ENCODE measurements at places on chromosomes 7 and 10.

- DNase-seq: no peak
Measured at GRCh38 chr10:722281-723060, 33.0 kb upstream of the DIP2C start.

DNA sequence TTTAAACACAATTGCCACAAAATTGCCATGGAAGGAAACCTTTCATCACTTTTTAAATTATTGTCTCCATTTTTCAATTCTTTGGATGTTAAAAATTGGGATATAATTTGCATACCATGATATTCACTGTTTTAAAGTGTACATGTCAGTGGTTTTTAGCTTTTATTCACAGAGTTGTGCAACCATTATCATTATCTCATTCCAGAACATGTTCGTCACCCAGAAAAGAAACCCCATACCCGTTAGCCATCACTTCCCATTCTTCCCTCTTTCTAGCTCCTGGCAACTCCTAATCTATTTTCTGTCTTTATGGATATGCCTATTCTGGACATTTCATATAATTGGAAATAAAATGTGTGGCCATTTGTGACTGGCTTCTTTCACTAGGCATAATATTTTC is 260.3 kb upstream of the FERD3L start:
- DNase-seq: no peak

- DNase-seq: no peak
Measured at GRCh38 chr10:93131986-93132385, 58.3 kb downstream of the CYP26A1 start.

DNA sequence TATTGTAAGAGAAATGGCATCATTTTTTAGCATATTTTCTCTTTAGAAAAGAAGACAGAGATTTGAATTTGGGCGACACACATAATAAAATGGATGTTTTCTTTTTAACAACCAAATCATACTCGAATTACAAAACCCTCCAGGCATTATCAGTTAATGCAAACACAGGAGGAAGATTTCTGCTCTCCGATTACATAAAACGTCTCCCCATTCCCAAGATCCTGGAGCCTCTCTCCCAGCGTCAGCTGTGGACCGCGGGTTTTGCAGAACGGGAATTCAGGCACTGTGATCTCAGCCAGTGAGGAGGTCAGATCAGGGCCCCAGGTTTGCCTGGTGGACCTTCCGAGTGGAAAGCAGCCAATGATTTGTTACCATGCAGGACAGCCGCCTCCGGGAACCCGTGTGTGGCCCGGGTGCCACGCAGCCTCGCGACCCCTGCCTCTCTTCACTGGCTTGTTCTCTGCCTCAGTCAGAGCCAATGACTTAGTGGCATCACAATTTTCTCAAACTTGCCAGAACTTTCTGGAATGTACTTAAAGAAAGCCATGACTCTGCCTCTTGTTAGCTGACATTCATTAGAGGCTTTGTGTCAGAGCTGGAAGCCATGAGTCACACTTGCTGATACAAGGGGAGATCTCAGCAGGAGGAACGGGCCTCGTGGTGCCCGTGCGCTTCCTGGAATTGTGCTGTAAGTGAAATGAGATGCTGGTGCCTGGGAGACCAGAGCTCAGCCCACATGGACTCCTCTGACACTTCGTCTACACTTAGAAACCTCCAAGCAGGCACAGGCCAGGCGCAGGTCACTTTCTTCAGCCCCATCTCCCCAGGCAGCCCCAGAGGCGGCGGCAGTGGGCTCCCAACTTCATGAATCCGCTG is 246.1 kb downstream of the KLF6 start:
- no peak for DNase-seq

GRCh38 chr7:156175003-156175402 is 362.7 kb upstream of the SHH start:
- no peak for DNase-seq

DNA sequence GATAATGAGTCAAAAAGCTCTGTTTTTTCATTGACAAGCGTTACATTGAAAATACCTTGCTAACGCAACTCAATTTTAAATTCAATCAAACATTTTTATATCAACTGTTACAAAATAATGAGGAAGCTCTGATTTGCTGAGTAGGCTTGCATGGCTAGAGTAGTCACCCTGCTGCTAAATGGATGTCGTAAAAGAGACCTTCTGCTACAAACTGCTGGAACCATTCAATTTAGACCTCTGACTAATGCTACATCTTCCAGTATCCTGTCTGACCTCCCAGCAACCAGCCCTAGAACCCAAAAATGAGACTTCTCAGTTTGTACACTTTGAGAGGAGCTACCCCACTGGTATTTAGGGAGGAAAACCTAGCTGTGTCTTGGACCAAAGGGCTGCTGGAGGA is 84.0 kb upstream of the ELMO1 start:
- no peak for DNase-seq

GRCh38 chr7:86814661-86815379 is 171.1 kb downstream of the GRM3 start:
- no peak for DNase-seq

GRCh38 chr10:1434912-1435692 is 302.2 kb downstream of the ADARB2 start:
- DNase-seq: no peak

DNA sequence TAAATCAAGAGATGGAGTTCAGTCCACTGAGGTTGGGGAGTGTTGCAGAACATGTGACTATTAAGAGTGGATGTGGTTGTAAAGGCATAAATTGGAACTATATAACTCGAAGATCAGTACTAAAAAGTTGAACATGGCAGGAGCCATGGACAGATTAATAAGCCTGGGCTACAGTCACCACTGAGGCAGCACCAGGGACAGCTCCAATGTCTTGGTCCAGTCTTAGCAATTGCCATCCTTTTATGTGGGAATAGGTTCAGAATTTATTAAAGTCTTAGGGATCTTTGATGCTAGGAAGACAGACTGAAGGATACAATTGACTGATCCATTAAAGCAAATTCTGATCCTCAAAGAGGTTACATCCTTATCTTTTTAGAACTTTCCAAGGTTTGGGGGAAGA is 156.6 kb downstream of the ADRA2A start:
- DNase-seq: no peak

DNA sequence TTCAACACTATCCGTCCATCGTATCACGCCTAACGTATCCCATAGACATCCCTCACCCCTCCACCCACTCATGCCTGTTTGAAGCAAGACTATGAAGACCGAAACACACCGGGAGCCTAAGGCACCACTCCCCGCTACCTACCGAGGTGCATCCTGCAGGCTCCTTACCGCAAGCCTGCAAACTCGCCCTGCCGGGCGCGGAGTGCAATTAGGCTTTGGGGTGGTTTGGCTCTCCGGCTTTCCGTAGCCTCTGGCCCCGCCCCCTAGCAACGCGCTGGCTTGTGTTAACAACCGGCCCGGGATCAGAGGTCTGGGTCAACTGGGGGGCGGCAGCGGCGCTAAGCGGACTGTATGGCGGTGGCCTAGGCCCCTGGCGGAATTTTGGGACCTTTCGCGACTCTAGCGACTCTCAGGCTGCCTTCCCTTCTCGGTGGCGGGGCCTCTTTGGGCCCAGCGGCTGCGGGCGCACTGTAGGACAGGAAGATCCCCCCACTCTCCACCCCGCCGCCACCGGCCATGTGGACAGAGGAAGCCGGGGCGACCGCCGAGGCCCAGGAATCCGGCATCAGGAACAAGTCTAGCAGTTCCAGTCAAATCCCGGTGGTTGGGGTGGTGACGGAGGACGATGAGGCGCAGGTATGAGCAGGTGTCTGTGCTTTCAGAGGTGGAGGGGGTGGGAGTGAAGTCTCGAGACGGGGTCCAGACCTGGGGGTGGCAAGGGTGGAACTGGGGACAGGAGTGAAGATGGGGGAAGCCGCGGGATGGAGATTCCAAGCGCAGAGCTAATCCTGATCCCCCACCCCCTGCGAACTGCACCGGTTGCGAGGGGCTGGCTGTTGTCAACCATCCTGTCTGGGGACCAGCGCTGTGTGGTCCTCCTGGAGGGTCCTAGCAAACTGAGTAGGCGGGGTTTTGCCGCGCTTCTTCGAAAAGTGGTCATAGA is at the start of gene CFAP69:
CFAP69 (plus strand) TSS at position 266 of the 943 bp plus-strand sequence; CDS start at position 517, 251 bp downstream.
- peak; percentile 93 for DNase-seq

GRCh38 chr7:94183289-94183749 is 179.2 kb upstream of the BET1 start:
- no peak for DNase-seq

DNA sequence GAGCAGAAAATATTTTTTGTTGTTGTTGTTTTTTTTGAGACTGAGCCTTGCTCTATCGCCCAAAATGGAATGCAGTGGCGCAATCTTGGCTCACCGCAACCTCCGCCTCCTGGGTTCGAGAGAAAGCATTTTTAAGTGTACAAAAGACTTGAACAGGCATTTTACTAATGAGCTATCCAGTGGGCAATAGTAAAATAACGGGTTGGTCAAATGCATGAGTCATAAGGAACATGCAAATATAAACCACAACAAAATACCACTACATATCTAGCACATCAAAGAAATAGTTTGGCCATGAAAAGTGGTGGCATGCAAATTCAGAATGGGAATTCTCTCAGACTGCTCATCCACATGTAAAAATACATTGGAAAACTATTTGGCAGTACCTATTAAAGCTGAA is 71.7 kb upstream of the TMEM106B start:
- DNase-seq: no peak

DNA sequence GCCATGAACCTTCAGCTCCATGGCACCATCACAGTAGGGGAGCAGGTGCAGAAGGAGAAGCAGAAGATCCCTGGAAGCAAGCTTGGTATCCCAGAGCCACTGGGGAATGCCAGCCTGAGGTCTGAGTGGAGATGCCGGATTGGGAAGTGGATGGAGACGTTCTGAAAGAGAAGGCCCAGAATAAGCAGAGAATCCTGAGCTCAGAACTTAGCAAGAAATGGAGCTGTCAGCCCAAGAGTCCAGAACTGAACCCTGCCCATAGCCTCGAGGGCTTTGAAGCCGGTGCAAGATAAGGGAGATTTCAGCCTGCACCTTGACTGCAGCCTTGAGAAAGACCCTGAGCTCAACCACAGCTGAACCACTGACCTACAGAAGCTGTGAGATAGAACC is 13.9 kb upstream of the GDF10 start:
- DNase-seq: no peak

DNA sequence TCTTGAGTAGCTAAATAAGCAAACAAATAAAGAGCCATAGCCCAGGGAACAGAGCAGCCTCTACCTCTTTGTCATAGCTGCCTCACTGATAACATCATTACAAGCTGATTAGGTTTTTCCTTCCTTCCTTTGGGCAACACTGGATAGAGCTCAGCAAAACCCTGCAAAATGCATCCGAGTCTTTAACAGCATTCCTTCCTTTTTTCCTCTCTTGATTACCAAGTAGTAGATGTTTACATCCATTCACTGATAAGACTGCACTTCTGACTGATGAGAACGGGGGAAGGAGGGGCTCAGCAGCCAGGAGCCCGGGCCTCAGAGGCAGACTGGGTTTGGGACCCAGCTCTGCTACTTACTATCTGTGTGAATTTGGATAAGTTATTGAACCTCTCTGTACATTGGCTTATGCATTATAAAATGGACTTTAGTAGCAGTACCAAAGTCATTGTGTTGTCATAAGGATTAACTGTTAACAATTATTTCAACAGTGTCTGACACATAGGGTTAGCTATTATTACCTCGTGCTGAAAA is 214.2 kb downstream of the ANK3 start:
- no peak for DNase-seq

GRCh38 chr7:86214734-86215133 is 429.0 kb upstream of the GRM3 start:
- DNase-seq: no peak

DNA sequence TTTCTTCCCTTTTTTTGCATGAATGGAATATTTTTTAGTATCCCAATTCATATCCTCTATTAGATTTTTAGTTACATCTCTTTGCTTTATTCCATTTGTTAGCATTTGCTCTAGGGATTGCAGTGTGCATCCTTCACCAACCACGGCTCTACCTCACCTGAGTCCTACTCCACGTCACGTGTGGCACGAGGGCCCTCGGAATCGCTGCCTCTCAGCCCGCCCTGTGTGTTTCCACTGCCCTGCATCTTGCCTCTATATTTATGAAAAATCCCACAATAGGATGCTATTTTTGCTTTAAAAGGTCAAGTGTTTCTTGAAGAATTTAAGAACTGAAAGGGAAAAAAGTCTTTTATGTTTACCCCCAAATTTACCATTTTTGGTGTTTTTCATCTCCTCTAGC is 41.0 kb downstream of the CFAP46 start:
- no peak for DNase-seq

- DNase-seq: no peak
Measured at GRCh38 chr10:34437906-34438305, 377.2 kb downstream of the PARD3 start.

DNA sequence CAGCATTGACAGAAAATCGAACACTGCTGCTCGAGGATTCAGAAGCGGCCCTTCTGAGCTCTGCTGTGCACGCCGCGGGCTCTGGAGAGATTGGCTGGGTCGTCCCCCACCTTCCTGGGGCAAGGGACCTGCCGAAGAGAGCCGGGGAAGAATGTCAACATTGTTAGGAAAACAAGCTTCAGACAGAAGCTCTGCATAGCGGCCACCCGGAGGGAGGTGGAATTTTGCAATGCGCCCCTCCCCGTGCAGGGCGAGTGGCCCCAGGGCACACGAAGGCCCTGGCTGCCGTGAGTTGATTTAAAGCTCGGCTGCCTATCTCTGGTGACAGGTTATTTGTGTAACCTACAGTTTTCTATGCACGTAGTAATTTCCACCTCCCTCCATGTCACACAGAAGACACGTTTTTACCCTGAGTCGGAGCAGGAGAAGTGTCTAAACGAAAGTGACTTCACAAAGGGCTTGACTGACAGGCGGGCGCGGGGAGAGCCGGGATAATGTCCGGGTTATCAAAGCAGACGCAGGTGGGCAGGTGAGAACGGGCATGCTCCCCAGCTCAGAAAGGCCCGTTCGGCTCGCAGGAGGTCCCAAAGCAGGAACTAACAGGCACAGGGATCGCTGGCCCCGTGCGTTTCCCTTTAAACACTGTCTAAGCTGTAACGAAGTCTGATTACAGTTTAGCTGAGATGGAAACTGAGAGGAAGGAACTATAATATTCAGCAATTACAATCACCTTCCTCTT is 84.6 kb downstream of the PDGFA start:
- no peak for DNase-seq

GRCh38 chr7:148916186-148916585 is 32.1 kb upstream of the EZH2 start:
- no peak for DNase-seq

DNA sequence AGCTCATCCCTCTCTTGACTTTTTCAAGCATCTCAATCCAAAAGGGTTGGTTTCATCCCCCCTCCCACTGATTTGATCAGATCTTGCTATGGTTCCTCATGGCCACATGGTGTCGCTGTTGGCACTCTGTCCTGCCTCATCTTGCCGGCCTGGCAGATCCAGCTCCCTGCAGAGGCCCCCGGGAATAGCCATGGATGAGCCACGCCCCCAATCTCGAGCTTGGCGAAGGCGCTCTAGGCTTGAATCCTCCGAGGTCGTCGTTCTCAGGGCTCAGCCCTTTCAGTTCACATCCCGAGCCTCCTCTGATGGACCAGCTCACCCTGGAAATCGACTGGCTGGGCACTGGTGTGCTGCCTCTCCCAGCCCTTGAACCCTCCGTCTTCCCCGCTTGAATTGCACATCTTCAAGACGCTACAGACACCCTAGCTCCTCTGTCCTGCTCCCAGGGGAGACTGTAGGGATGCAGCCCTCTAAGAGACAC is 628.7 kb downstream of the TYW1 start:
- peak; percentile 74 for DNase-seq
